ENCODE measurements at places on chromosomes 1 and 21.

DNA sequence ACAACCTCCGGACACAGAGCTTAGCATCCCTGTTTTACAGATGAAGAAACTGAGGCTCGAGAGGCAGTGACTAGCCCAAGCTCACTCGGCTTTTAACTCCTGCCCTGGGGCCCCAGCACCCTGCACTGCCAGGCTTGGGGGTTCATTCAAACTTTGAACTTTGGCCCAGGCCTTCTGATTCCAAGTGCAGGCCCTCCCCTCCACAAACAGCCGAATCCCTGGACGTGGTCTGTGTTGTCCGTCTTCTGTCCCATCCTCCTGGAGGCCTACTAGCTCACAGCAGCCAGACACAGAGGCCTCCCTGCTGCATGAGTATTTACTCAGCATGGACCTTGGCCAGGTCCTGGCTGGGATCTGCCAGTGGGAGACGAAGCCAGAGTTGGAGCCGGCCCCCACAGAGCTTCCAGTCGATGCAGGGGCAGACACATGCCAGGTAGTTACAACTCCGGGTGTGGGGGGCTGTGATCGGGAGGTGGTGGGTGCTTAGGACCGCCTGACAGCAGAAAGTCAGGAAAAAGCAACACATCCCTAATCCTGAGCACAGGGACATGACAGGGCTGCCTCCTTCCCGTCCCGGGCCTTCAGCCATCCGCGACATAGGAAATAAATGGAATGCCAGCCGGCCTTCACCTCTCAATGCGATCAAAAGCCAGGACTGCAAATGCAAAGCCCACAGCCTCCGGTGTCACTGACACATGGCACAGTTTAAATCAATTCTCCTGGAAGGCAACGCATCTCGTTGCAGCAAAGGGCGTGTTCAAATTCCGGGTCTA, 7.4 kb downstream of the IFFO2 start:
- DNase-seq = no peak

DNA sequence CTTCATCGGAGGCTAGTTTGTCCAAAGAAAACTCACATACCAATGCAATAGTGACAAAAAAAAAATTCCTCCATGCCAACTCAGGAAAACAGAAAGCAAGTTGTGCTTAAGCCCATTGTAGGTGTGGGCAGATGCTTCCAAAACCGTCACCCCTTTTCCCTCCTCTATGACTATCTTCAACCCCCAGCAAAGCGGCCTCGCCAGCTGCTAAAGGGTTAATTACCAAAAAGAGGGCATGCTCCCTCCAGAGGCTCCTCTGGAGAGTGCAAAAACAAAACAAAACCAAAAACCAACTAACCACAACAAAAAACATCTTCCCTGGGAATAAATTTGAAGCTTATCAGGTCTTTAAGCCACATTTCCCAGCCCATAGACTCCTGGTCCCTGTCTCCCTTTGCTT, 1.2 kb downstream of the LMOD1 start:
- DNase-seq = no peak

DNA sequence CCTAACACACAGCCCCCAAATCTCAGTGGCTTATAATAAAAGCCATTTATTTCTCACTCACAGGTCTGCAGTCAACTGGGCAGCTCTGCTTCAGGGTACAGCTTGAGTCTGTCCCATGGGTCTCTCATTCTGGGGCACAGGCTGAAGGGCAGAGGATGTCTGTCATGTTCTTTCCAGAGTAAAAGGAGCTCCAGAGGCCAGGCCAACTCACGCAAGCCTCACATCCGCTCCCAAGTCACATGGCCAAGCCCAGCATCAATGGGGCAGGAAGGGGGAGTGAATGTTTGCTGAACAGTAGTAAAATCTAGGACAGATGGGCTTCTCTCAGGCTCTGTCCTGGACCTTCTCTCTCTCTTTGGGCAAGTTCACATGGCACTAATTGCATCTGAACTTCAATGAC, 7.1 kb upstream of the SSBP3 start:
- DNase-seq = no peak

- DNase-seq = no peak
Observed at GRCh38 chr1:10208537-10208936, 1.8 kb upstream of the KIF1B start.

DNA sequence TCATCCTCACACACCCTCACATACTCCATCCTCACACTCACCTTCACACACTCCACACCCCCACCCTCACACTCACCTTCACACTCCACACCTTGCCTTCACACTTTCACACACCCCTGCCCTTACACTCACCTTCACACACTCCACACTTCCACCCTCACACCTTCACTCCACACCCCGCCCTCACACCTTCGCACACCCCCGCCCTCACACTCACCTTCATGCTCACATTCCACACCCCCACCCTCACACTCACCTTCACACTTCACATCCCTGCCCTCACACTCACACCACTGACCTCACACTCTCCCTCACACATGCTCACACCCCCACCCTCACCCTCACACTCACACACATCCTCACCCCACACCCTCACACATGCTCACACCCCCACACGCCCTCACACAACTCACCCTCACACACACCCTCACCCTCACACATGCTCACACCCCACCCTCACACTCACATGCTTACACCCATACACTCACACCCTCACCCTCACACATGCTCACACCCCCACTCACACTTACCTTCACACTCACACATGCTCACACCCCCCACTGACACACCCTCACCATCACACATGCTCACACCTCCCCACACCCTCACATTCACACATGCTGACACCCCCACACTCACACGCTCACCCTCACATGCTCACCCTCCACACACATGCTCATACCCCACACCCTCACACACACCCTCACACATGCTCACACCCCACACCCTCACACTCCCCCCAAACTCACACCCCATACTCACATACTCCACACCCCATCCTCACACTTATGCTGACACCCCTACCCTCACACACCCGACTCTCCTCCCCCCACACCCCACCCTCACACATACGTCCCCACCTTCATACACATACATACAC, 44.5 kb upstream of the EDN2 start:
- DNase-seq = no peak

DNA sequence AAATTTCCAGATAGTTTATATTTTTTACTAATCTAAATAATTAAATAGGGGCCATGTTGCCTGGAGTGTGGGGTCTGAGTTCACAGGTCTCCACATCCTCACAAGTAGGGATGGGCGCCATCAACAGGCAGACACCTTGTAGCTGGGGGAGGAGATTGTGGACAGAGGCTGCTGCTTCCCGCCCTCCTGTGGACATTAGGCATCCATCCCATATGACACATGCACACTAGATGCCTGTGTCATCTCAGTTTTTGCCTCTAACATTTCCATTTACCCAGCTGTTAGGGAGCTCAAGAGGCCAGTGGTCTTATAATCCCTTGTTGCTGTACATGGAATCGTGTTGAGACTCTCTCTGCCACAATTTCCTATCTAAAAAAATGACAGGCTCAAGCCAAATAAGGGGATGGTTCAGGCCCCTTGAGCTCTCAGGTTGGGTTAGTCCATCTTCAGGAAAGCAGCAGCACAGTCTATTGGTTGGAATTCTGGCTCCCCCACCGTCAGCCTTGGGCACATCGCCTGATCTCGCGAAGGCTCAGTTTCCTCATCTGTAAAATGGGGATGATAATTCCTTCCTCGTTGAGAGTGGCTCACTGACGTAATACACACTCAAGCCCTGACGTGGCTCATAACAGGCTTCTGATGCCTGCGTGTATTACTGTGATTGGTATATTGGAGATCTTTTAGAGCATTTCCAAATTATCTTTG, 13.6 kb downstream of the LHX4 start:
- DNase-seq = no peak

- no peak for DNase-seq
Observed at GRCh38 chr1:182990413-182991144, 32.6 kb upstream of the LAMC1 start.

- no peak for DNase-seq
Observed at GRCh38 chr1:82604524-82604923, 803.8 kb downstream of the ADGRL2 start.

GRCh38 chr1:82371844-82372498, 571.2 kb downstream of the ADGRL2 start:
- DNase-seq = no peak

- no peak for DNase-seq
Observed at GRCh38 chr21:45556645-45557615, 14.7 kb upstream of the SLC19A1 start.

DNA sequence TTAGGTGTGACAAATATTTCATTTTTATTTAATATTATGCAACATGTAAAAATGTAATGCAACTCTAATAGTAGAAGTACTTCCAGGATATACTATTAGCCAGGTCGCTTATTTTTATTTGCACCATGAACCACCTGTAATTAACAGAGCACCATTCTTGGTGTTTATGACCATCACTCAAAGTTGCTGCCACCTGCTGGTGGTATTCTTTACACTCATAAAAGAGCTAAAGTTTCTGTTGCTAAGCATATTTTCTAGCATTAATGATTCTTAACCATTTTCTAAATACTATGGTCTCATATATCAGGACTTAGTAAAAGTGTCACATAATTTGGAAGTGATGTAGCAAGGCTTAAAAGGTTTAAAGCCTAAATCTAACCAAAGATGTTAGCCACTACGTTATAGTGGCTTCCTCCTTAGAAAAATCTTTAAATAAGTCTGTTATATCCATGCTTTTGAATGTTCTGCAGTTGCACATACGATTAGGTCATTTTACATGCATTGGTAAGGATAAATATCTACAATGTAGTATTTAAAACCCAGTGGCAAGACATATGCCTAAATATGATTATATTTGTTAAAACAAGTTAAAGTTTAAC, 244.5 kb downstream of the NEGR1 start:
- no peak for DNase-seq
